ENCODE measurements at places on chromosomes 16 and 17.

GRCh38 chr16:67803894-67804293, 2.5 kb downstream of the RANBP10 start:
- no peak for DNase-seq

DNA sequence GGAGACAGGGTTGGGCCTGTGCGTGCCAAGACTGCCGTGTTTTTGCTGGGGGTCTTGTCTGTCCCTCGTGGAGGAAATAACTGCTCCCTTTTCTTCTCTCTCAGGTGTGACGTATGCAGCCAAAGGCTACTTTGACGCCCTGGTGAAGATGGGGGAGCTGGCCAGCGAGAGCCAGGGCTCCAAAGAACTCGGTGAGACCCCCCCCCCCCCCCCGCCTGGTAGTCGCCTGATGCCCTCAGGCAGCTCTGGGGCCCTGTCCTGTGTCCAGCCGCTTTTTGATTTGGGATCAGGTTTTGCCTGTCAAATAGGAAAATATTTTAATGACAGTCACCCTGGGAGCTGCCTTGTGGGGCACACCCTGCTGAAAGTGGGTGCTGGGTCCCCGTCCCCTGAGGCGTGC, 22.8 kb downstream of the BAIAP2 start:
- no peak for DNase-seq

DNA sequence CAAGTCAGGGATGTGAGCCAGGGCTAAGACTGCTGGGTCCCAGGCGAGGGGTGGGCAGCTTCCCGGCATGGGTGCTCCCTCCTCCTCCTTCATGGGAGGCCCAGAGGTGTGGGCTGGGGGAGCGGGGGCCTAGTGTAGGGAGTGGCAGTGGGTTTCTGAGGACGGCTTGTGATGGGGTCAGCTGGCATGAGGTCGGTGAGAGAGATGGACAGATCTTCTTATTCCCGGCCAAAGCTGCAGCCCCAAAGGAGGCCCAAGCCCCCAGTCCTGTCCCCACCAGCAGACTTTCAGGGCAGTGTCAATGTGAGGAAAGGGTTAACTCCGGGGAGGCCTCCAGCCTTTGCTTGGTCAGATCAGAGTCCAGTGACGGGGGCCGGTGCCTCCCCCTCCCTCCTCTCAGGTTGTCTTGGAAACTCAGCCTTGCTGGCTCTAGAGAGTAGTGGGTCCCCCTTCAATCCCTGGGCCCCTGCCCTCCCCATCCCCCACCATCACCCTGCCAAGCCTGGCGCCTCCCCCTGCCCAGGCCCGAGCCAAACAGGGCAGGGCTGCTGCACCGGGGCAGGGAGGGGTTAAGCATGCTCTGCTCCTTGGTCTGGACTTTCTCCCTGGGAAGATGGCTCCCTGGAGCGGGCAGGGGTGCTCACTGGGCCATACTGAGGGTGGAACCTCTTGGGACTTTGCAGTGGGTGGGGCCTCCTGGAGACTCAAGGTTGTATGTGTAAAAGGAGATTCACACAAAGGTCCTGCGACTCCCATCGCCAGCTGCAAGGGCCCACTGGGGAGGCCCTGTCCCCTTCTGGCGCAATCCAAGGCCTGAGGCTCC, 12.4 kb downstream of the NAT9 start:
- DNase-seq, result no peak

GRCh38 chr17:41811549-41812380, at the start of gene P3H4:
Gene P3H4, minus strand, starts transcription at chr17:41811949. Its CDS starts 34 bp downstream, at chr17:41811915.
- DNase-seq, result peak; percentile 25

- no peak for DNase-seq
Measured at GRCh38 chr16:65181071-65181561, 59.3 kb upstream of the CDH11 start.

GRCh38 chr16:49855280-49855821, 561 bp downstream of the ZNF423 start:
- DNase-seq, result no peak

GRCh38 chr16:3601614-3602319, 9.6 kb downstream of the SLX4 start:
- no peak for DNase-seq

GRCh38 chr16:14539631-14540030, 90.4 kb downstream of the PARN start:
- no peak for DNase-seq

GRCh38 chr16:16150117-16150877, 73.0 kb downstream of the ABCC6 start:
- DNase-seq, result no peak

DNA sequence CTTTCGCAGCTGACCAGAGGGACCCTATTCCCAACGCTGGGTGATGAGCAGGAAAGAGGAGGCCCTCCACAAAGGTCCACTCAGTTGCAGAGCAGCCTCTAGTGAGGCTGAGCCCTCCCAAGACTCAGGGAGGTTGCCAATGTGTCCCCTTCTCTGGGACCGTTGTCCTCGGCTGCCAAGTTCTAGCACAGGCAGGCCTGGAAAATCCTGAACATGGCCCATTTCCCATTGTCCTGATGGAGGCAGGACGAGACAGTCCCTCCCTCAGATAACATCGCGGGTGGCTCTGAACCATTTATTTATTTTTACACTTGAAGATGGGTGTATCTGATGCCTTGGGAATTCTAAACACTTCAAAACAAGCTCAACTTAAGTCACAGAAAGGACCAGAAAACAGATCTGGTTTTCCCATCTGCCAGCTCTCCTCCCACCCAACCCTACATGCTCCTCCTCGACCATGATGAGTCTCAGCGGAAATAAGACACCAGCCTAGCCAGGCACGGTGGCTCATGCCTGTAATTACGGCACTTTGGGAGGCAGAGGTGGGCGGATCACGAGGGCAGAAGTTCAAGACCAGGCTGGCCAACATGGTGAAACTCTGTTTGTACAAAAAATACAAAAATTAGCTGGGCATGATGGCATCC, 12.8 kb downstream of the CDIP1 start:
- no peak for DNase-seq

DNA sequence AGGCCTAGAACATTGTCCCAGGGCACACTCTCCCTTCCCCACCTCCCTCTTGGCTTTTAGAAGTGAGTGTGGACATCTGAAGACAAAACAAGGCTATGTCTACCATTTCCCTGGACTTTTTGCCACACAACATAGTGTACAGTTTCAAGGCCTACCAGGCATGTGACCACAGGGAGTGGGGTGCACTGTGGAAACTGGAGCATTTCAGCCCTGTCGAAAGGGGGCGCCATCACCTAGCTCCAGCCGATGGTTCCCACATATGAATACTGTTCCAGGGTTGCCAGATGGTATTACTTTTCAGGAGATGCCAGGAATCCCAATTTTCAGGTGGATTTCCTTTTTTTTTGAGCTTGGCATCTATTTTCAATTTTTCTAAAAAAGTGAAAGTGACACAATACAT, 140.7 kb downstream of the KATNIP start:
- no peak for DNase-seq

Data from stimulated activated CD8-positive, alpha-beta memory T cell treated with anti-CD3 and anti-CD28 coated beads, Interleukin-15, amount 100 ng/mL, for 4 hours (primary cell).